ELR (cell line): ENCODE measurements at places on chromosomes 5 and 9.

DNA sequence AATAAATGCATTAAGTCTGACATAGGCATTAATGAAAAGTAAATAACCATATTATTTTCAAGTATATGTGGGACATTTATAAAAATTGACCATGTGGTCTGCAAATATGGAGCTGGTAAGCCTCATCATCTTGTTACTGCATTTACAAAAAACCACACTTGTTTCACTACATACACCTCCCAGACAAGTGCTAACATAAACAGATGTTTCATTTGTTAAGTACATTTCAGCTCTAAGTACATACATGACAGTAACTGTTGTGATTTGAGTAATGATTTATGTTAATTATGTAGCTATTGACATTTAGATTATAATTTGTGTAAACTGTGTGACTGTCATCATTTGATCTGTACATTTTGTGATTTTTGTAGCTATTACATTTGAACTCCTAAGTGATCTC, 13.9 kb downstream of the IDNK start:
- no peak for DNase-seq

GRCh38 chr9:128688501-128689292, at the start of gene SET:
SET (plus strand) TSS chr9:128689222; CDS start chr9:128689583, 361 bp downstream.
- DNase-seq, result peak; percentile 95

GRCh38 chr5:133381041-133381440, 231.3 kb downstream of the FSTL4 start:
- no peak for DNase-seq

DNA sequence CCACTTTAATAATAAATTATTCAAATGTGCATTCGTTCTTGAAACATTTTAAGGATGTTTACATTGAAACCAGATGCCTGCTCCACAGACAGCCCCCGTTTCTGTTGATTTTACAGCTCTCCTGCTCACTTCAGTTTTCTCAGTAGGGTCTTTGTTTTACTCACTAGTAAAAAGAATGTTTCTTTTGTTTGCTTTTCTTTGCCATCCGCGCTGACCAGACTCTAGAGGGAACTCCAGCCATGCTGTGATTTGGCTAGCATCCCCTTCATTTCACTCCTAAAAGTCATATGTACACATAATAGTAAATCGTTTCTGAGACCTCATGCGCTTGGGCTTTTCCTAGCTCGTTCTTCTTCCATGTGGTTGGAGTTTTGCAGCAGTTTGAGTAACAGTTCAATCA, 28.7 kb upstream of the PALM2AKAP2 start:
- no peak for DNase-seq

DNA sequence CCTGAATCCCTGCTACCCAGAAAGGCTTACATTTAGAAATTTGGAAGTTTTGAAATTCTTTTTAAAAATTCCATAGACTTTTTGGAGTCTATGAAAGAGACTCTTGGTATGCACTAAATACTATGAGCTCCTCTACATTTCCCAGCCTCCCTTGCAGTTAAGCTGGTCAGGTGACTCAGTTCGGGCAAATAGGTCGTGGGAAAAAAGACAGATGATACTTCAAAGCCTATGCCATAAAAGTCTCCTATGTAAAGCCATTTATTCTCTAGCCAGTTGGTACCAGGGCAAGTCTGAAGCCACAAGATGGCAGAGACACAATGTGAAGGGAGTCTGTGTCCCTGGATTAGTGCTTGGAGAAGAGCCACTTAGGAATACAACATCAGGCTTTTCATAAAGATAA, 101.8 kb downstream of the BOD1 start:
- peak; percentile 17 for DNase-seq

- peak; percentile 77 for DNase-seq
Measured at GRCh38 chr5:178644826-178645545, 18.1 kb upstream of the CLK4 start.
